KG1 (cell line): ENCODE measurements at places on chromosomes 13 and 19.
A peak's percentile ranks its signal among the peaks of the same experiment; 100 is the strongest.

DNA sequence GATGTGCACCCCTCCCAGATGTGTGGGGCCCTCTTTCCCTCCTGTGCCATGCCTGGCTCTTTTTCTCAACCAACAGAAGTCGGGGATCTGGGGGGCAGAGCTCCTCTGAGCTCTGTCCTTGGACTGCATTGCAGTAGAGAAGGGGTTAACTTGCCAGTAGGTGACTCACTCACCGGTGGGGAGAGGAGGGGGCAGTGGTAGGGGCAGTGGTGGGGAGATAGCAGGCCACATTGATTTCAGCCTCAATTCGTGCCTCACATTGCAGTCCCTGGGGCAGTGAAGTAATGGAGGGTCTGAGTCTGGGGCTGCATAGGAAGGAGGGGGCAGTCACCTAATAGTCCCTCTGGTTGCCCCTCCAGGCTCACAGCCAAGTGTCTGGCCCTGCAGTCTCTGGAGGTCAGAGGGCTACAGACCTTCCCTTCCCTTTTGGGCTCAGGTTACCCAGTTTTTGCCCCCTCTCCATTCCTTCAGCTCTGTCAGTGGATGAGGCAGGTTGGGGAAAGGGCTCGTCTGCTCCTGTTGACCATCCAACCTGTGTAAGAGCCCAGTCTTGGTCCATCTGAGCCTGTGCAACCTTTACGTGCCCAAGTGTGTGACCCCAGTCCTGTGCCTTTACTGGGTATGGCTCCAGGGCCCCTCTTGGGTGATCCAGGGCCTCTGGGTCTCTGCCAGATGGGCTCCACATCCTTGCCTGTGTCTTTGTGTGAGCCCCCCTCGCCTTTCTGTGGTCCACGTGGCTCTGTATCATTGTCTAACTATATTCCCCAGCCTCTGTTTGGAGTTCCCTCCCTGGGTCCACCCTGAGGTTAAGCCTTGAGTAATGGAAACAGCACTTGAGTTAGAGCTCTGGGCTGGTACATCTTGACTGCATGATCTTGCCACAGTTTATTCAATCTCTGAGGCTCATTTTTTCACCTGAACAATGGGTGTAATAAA is 13.0 kb downstream of the CIC start:
- no peak for DNase-seq

GRCh38 chr13:108328848-108329247 is 59.3 kb downstream of the TNFSF13B start:
- no peak for DNase-seq

DNA sequence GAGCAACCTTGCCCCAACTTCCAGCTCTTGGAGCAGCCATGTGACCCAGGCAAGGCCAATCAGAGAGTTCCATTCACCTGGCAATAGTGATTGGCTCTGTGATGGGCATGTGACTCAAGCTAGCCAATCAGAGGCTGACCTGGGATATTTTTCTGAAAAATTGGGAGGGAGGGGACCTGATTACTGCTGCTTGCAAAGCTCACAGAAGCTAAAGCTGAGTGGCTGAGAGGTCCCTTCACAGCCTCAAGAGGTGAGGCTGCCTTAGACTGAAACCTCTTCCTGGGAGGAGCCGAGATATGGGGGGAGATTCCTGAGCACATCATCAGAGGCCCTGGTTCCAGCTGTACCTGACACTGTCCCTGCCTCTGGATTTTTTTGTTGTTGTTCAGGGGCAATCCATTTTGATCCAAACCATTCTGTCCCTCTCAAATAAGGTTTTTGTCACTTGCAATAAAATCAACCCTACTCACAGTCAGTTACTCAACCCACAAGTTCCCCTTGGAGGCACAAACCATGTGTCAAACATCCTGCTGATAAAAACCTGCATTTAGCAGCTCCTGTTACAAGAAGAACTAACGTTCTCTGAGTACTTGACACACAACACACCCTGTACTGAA is 4.8 kb downstream of the CIB3 start:
- DNase-seq = peak; percentile 52

GRCh38 chr19:1884719-1885334 is 469 bp downstream of the ABHD17A start:
- no peak for DNase-seq

DNA sequence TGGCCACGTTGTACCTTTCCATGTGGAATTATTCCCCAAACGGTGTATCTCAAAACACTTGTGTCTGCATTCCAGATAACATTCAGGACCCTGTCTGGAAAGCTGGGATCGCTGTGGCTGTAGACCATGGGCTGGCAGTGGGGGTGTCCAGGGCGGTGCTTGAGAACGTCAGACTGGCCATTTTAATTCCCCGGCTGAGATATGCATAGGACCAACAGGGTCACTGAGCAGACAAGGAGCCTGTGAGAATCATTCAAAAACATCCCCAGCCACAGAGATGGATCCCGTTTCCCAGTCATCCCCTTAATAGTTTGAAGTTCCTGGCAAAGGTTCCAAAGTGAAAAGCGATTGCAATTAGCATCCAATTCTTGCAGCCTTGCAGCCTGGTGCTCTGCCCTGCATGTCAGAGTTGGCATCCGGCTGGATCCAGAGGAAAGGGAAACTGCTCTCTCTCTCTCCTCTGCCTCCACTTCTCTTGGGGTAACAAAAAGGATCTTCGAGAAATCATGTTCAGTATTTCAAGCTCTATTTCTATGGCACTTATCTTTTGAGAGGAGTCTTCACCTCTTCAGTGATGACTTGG is 41.6 kb downstream of the IFT88 start:
- DNase-seq = no peak

- DNase-seq = no peak
Measured at GRCh38 chr19:36420961-36421748, 2.7 kb upstream of the ZFP82 start.

- no peak for DNase-seq
Measured at GRCh38 chr19:18233224-18233825, 7.1 kb upstream of the PDE4C start.

DNA sequence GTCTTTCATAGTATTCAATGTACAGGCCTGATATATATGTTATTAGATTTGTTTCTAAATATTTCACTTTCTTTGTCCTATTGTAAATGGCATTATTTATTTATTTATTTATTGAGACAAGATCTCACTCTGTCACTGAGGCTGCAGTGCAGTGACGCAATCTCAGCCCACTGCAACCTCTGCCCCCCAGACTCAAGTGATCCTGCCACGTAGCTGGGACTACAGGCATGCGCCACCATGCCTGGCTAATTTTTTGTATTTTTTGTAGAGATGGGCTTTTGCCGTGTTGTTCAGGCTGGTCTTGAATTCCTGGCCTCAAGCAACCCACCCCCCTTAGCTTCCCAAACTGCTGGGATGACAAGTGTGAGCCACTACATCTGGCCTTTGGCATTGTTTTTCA is 5.4 kb upstream of the GAS6 start:
- DNase-seq = no peak

DNA sequence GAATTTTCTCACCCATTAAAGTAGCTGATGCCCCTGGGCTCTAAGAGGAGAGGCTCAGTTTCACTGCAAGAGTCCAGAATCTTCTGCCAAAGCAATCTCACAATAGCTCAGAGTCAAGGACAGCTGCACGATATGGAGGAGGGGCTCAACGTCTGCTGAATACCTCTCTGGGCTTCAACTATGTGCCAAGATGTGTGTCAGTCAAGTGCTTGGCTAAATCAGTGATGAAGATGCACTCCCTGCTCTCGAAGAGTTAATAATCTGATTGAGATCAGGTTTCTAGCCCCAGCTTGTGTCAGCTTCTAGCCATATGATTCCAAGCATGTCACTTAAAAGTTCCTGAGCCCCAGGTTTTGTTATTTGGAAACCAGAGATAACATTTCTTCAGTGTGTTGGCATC is 46.8 kb downstream of the KLF12 start:
- DNase-seq = no peak

DNA sequence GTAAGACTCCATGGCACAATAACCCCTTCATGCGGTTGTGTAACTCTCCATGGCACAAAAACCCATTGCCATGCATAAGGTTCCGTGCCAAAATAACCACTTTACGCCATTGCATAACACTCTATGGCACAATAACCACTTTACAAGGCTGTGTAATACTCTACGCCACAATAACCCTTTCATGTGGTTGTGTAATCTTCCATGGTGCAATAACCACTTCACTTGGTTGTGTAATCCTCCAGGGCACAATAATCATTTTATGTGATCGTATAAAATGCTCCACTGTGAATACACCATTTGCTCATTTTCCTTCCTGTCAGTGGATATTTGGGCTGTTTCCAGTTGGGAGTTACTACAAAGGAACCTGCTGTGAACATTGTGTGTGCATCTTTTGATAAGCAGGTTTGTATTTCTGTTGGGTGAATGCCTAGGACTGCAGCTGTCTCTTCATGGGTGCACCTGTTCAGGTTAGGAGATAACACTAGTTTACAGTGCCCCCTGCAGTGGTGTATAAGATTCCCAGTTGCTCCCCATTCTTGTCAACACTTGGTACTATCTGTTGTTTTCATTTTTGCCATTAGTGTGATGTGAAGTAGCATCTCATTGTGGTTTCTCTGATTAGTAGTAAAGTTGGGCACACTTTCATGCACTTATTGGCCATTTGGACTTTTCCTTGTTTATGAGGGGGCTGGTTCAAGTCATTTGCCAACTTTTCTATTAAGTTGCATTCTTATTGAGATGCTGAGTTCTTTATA is 21.1 kb upstream of the ZSCAN18 start:
- no peak for DNase-seq

GRCh38 chr19:3284759-3285646 is 60.5 kb downstream of the CELF5 start:
- DNase-seq = no peak

GRCh38 chr19:23542562-23542961 is 144.4 kb downstream of the ZNF675 start:
- no peak for DNase-seq

DNA sequence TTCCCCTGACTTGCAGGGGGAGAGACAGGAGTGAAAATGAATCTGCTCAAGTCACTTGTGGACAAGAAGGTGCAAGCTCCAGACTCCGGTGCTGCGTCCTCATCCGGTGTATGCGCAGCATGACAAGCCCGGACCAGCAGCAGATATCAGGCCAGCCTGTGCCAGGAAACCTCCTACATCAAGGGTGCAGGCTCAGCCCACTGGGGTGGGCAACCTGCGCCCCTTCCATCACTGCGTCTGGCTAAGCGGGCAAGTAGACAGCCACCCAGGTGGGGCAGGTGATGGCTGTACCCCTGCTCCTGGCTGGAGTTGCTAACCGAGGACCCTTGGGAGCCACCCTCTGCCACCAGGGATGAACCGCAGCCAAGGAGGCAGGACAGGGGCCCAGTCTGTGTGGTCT is 32.9 kb upstream of the SLC15A1 start:
- DNase-seq = no peak

DNA sequence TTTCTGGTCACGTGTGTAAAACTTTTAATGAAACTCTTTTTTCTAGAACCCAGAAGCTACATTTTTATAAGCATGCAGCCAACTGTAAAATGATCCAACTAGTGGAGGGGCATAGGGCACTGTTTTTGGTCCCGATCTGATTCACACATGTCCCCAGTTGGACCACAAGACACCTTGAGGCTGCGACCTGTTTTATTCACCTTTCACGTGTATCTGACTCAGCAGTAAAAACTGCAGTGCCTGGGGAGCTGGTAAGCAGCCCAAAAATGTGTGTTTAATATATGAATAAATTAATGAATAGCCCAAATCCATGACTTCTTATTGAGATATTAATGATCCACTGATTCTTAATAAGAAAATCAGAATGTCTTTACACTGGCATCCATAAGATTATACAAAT is 140.4 kb downstream of the COL4A1 start:
- no peak for DNase-seq

DNA sequence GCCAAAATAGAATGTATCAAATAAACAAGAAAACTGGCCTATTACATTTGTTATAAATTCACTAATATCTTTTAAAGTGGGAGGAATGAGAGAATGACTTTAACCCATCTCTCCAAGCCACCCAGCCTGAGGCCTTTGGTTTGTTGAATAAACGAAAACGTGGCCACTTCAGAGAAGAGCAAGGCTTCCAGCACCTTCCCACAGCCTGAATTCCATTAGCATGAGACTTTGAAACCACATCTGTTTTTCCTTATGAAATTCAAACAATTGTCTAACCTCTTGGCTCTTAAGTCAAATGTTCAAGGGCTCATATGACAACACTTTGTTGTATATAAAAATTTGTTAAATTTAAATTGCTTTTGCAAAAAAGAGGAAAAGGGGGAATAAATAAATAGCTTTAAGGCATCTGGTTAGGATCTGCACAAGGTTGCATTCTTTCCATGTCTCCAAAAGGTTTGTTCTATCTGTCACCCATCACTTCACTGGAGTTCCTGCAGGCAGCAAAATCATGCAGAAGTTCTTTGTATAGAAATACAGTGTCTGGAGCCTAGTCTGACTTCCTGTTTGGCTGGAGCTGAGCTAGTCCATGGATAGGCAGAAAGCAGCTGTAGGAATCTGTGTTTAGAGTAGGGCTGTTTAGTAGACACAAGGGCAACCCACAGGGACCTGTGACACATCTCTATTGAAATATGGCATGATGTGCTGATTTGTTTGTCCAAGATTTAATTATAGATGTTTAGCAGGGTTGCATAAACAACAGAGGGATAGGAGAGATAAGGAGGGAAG is 502.3 kb downstream of the KCTD12 start:
- DNase-seq = no peak

GRCh38 chr13:73388586-73388985 is 329.8 kb downstream of the KLF5 start:
- no peak for DNase-seq

GRCh38 chr19:1401138-1401888 is at the start of gene GAMT:
TSS of gene GAMT (minus strand) at chr19:1401542. CDS start at chr19:1401476, 66 bp downstream.
- peak; percentile 43 for DNase-seq

- no peak for DNase-seq
Measured at GRCh38 chr19:56111601-56112312, 9.3 kb downstream of the ZNF787 start.

DNA sequence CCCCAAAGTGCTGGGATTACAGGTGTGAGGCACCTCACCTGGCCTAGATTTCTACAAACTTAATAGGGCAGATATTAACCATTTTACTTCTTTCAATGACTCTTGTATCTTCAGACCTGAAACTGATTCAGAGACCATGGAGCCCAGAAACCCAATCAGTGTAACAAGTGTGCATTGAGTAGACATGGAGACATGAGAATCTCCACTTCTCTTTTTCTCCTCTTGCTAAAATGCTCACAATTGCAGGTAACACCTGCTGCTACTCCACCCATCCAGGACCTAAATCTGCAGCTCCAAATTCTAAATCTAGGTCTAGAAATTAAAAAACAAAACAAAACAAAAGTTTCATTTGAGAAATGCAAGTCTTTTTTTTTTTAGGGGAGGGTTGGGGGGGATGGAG is 42.2 kb upstream of the ZNF681 start:
- DNase-seq = no peak
